ENCODE measurements at places on chromosomes 7 and 10. TPM values are rescaled to one million over a fixed set of nuclear protein-coding genes. Genes with fewer than 3 reads are reported as not detected.

GRCh38 chr7:2474224-2474623 is 2.0 kb downstream of the GRIFIN start:
- DNase-seq = peak; percentile 6
- no peak overlapping the region for H3K27ac ChIP-seq
- H3K4me1 ChIP-seq = peaks cover 17% of the 10 kb centered on the region
- no peak overlapping the region for H3K4me3 ChIP-seq

Gene NPY4R2
- total RNA-seq = not detected

DNA sequence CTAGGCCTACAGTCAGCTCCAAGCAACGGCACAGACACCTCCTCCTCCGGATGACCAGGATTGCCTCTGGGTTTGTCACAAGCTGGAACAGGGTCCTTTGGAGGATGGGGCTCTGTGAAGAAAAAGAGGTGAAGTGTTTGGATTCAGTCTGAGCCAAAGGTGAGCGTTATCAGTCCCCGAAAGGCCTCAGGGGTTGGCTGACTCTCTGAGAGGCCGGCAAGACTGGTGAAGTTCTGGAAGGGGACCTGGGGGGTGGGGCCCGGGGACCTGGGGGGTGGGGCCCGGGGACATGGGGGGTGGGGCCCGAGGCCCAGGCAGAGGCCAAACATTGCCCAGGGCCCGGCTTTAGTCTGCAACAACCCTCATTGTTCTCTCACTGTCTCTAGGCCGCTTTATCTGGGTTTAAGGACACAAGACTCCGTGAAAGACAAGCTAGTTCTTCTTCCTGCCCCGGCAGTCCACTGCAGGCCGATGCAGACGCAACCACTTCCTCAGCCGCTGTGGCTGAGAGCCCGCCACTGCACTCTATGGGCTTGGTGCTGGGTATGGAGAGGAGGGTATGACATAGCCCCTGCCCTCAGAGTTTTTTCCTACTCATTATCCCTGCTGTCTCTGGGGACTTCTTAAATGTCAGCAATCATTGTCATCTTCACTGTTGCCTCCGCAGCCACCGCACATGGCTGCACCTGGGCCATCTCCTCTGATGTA is 27.4 kb upstream of the PSAP start:
- H3K27ac ChIP-seq = no peak overlapping the region
- H3K4me3 ChIP-seq = no peak overlapping the region
- H3K27me3 ChIP-seq = no peaks in the 10 kb centered on the region

DNA sequence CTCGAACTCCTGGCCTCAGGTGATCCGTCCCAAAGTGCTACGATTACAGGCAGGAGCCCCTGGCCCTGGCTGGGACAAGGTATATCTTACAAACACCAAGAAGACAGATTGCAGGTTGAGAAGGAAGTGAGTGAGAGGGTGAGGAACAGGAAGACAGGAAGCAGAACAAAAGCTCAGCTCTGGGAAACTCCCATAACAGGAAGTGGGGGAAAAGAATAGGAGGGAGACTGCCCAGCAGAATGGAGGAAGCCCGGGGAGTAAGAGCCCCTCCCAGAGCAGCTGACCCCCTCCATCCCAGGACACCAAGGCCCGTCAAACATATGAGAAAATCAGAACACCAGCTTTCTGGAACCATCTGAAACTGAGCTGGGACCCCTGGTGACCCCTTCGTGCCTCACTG is 2.9 kb downstream of the TECPR1 start:
- H3K27me3 ChIP-seq = no peaks in the 10 kb centered on the region
- no peak for DNase-seq
- peak overlapping the region; percentile 94 for H3K27ac ChIP-seq
- H3K4me1 ChIP-seq = peaks cover 34% of the 10 kb centered on the region
- no peak overlapping the region for H3K4me3 ChIP-seq

DNA sequence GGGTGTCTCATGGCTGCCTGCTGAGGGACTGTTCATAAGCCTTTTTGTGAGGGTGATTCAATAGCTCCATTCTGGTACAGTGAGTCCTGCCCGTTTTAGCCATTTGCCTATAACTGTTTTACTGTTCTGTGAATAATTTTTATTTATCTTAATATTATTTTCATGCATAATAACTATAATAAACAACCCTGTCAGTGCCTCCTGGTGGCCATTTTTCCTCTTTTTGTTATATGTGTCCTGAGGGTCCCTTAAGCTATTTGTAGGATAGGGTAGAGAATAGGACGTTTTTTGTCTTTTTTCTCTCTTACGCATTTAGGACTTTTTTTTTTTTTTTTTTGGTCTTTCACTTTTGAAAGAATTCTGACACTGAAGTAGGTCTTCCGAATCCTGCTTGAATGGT is 2.9 kb downstream of the C1QL3 start:
- peaks cover 21% of the 10 kb centered on the region for H3K4me1 ChIP-seq
- no peaks in the 10 kb centered on the region for H3K36me3 ChIP-seq
- H3K27ac ChIP-seq = no peak overlapping the region
- H3K27me3 ChIP-seq = peaks cover 46% of the 10 kb centered on the region
- DNase-seq = no peak

- DNase-seq = peak; percentile 75
- H3K4me3 ChIP-seq = no peak overlapping the region
- peaks cover 8% of the 10 kb centered on the region for H3K4me1 ChIP-seq
- peak overlapping the region; percentile 72 for H3K27ac ChIP-seq
These were observed 138.1 kb upstream of the TCF7L2 start for GRCh38 chr10:112811741-112812551.

DNA sequence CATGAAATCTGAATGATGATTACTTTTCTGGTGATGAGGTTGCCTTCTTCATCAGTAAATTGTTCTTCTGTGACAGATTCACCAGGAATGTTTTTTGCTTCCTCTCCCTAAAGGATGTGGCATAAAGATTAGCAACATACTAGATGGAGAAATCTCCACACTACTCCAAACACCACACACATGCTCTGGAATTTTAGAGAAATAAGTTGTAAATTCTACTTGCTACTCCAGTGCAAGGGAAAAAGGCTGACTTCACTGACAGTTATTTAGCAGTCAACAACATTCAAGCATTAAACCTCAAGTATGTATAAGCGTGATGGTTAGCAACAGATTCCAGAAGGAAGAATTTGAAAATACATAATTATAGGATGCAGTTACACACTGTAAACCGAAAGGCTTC is 137.9 kb upstream of the CCDC6 start:
- H3K27me3 ChIP-seq = no peaks in the 10 kb centered on the region
- H3K4me1 ChIP-seq = peaks cover 15% of the 10 kb centered on the region
- H3K36me3 ChIP-seq = no peaks in the 10 kb centered on the region
- no peak for DNase-seq
- no peak overlapping the region for H3K4me3 ChIP-seq

Gene PCGF5
- total RNA-seq = 78.2 TPM

GRCh38 chr7:140902303-140902953 is 22.3 kb downstream of the BRAF start:
- H3K27me3 ChIP-seq = no peaks in the 10 kb centered on the region
- no peak overlapping the region for H3K27ac ChIP-seq
- H3K36me3 ChIP-seq = no peaks in the 10 kb centered on the region
- peaks cover 26% of the 10 kb centered on the region for H3K4me1 ChIP-seq

DNA sequence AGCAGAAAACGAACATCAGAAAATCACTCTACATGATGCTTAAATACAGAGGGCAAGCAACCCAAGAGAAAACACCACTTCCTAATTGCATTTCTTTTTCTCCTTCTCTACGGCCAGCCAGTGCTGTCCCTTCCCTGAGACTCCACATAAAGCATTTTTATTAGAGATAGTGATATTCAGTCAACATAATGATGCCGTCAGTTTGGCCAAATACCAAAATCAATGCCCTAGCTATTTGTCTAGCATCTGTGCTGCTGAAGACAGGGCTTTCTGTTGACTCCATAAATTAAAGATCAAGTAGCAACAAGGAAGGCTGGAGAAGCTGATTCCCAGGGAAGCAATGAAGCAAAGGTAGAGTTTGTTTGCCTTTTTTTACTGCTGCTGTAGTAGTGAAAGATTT is 1024.9 kb downstream of the REEP3 start:
- no peaks in the 10 kb centered on the region for H3K36me3 ChIP-seq
- no peak for DNase-seq
- no peaks in the 10 kb centered on the region for H3K4me1 ChIP-seq
- no peaks in the 10 kb centered on the region for H3K27me3 ChIP-seq
- no peak overlapping the region for H3K4me3 ChIP-seq
- H3K27ac ChIP-seq = no peak overlapping the region
